Activated T-cell treated with anti-CD3 and anti-CD28 coated beads, Interleukin-2, amount 50 U/mL, for 24 hours (primary cell): ENCODE measurements at places on chromosomes 11 and 22.

DNA sequence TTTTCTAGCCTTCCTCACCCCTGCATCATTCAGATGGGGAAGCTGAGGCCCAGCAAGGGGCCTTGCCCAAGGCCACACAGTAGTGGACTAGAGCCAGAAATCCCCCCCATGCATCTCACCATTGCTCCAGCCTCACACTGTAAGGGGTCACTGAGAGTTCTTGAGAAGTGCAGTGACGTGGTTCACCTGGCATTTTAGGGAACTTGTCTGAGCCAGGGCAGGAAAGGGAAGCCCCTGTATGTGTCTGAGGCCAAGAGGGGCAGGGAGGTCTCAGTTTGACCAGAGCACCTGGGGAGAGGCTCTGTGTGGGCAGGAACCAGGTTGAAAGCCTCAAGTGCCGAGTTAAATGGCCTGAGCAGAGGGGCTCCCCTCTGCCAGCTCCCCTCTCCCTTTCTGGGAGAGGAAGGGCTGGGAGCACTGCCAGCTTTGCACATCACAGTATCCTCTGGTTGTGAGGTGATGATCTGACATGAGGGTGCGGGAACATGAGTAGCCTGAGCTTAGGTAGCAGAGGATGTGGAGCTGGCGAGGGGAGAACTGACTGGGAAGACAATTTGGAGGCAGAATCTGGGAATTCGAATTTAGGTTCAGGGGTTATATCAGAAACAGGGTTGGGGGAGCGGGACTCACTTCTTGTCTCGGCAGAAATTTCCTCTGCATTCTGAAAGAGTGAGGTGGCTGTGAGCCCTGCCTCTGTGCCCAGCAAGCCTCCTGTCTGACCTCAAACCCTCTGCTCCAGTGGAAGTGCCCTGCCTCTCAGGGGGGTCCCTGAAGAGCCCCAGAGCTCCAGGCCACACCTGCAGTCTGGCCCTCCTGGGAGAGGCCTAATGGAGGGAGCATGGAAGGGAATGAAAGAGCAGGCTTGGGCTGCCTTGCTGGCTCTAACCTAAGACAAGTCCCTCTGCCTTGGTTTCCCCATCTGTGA is 14.6 kb downstream of the ARHGEF17 start:
- DNase-seq = no peak

DNA sequence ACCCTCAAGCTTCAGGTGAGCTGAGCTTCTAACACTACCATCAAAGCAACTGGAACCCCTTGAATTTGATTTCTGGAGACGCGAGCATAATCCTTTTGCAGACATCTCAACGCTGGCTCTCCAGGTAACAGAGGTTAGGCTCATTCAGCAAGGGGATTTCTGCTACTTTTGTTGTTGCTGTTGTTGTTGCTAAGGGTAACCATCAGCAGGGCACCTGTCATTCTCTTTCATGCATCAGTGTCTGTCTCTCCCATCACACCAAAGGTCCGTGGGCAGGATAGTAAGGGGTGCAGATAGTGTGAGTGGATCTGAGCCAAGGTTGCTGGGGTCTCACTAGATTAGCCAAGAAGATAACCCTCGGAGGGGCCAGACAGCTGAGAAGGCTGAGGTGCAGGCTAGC is 90.3 kb downstream of the TP53I11 start:
- no peak for DNase-seq

DNA sequence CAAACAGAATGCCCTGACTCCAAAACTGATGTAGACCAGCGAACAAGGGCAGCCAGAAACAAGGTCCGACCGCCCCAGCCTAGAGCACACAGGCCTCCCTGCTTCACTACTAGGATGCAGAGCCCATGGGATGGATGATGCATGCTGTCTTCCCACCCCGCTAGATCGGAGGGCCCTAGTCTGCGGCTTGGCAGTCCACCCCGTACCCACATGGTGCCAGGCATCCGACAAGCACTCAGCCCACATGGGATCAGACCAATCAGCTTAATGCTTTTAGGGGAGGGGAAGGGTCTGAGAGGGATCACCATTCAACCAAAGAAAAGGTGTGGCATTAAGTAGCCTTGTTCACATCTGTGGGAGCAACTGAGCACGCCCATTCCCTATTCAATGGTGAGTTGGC is 30.6 kb downstream of the PISD start:
- no peak for DNase-seq

GRCh38 chr11:78567209-78567608 is 7.5 kb downstream of the NARS2 start:
- no peak for DNase-seq

- peak; percentile 46 for DNase-seq
Measured at GRCh38 chr11:77821349-77821851, 456 bp downstream of the AAMDC start.

- DNase-seq = no peak
Measured at GRCh38 chr11:6356503-6357055, 33.7 kb upstream of the SMPD1 start.
